ENCODE measurements at places on chromosomes 7 and 10. TPM values are rescaled to one million over a fixed set of nuclear protein-coding genes. Genes with fewer than 3 reads are reported as not detected.
A peak's percentile ranks its signal among the peaks of the same experiment; 100 is the strongest.

LRRC4 gene
- under 0.01 TPM for total RNA-seq

HTR7 gene
- 2.3 TPM for total RNA-seq

TDRD1 gene
- 0.64 TPM for total RNA-seq

GRCh38 chr7:137834552-137834951, 12.2 kb downstream of the DGKI start:
- DNase-seq: no peak

DNA sequence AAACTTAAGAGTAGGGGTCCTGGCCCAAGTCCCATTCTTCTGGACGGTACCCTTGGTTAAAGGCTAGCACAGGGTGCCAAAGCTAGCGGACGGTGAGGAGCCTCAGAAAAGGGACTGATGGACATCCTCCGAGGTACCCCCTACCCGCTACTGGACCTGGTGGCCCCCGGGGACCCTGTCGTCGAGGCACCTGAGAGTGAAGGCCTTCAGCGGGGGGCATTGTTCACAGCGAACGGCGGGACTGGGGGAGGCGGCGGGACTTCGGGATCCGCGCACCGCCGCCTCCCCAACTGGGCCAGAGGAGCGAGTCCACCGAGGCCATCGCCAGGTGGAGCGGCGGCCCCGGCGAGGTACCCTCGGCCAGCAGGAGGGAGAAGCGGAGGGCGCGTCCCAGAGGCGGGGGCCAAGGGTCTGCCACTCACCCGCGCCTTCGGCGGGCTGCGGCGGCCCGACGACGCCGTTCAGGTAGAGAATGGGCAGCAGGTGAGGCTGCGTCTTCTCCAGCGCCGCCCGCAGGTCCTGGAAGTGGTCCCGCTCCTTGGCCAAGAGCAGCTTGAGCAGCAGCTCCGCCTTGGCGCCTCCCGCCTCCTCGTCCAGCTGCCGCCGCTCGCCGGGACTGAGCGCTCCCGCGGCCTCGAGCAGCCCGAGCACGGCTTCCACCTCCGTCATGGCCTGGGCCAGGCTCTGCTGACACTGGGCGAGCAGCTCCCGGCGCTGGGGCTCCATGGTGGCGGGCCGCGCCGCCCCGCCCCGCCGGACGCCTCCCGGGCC, 575 bp downstream of the DLG5 start:
- peak; percentile 36 for DNase-seq

DNA sequence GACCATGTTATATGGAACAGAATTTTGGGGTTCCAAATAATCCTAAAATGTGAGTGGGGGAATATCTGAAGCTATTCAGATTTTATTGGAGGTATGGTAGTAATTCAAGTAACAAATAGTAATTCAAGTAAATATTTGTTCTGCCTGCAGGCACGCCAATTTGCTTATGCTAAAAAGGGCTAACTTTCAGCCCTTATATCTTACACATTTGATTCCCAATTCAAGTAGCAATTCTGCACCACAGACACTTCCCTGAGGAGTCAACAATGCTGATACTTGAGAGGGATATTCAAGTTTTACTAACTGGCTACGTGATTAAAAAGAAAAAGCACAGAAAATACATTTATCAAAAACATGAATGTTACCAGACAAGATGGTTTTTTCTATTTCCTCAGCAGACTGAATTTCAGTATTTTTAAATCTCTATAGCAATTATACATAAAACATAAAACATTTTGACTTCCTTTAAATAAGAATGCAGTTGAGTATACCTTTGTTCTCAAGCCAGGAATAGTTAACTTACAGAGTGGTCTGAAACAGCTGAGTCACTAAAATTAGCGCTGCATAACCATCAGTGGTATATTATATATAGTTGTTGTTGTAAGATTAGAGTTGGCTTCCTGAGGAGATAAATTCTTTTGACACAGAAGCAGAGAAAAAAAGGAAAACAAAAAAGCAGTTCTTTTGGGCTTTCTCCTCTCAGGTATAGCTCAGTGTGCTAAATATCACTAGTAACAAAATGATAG, 33.9 kb downstream of the MTPN start:
- DNase-seq: no peak

DNA sequence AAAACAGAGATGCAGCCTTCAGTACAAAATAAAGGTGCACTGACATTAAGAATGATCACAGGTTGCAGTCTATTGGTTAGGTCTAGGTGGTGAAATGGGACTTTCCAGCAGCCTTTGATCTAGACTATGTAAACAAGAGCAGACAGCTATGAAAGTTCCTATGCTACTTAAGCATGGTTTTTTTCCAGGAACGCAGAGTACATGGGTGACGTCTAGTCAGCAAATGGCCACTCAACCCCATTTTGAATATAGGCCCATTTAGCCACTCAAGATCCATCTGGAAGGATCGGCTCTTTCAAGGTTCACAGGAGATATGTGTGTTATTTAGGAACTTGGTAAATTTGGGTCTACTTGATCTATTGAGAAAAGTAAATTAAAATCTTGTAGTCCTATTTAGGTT, 1424.6 kb upstream of the LRRTM3 start:
- DNase-seq: no peak

GRCh38 chr10:18684416-18684815, 25.2 kb downstream of the ARL5B start:
- no peak for DNase-seq
